WTC11 (cell line): ENCODE measurements at places on chromosomes 6 and 20.
A peak's percentile ranks its signal among the peaks of the same experiment; 100 is the strongest.

- no peak for DNase-seq
Observed at GRCh38 chr20:4303136-4303535, 287.8 kb upstream of the RNF24 start.

GRCh38 chr6:16760516-16761470 lies at the start of gene ATXN1:
Gene ATXN1 (minus strand): TSS chr6:16761460.
- peak; percentile 41 for DNase-seq

GRCh38 chr6:141252828-141253608 lies 879.7 kb upstream of the GJE1 start:
- DNase-seq = no peak

- DNase-seq = no peak
Observed at GRCh38 chr6:70180901-70181599, 121.8 kb downstream of the COL9A1 start.

DNA sequence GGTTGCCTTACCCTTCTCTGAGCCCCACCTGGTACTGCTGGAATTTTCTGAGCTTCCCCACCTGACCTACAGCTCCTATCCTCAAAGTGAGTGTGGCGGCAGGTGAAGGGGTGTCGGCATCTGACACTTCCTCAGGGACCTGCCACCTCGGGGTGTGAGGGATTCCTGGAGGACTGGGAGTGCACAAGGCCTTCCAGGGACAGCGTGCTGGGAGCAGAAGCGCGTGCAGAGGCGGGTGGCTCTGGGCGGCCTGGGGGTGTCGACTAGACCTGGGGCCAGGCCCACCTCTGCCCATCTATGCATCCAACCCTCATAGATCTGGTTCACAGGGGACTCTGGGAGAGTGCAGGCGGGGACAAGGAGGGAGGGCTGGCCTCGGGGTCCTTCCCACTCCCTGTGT lies 7.8 kb downstream of the DLGAP4 start:
- peak; percentile 12 for DNase-seq

DNA sequence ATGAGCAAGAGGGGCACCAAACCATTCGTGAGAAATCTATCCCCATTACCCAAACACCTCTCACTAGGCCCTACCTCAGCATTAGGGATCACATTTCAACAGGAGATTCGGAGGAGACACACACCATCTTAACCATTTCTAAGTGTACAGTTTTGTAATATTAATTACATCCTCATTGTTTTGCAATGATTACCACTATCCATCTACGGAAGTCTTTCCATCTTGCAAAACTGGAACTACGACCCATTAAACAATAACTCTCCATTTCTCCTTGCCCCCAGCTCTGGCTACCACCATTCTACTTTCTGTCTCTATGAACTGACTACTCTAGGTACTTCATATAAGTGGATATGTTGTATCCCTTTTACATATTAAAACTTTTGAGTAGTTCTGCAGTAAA lies 20.1 kb downstream of the ACOT13 start:
- DNase-seq = no peak

DNA sequence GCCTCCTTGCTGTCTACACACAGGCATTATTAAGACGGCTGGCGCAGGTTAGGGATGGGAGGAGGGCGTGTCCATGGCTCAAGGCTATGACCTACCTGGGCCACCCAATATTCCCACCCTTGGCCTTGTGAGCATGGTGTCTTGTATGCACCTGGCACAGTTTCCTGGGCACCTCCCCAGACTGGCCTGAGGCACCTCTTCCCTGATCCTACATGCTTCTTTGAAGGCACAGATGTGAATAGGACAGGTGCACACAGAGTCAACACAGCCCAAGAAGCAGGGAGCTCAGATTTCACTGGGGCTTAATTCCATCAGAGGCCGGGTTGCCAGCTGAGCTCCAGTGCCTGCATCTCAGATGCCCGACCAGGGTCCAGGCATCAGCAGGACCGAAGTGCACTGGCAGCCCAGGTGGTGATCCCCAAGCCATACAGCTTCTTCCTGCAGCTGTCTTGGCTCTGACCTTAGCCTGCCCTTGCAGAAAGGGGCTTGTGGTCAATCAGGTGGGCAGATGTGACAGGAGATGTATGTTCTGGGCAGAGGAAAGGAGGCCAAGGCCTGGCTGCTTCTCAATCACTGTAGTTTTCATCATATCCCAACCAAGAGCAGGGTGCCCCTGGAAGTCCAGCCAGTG lies 287.7 kb downstream of the CLIC5 start:
- DNase-seq = no peak

GRCh38 chr6:120493505-120493904 lies 840.8 kb downstream of the TBC1D32 start:
- no peak for DNase-seq

- no peak for DNase-seq
Observed at GRCh38 chr6:116060572-116061283, at the start of gene FRK. Gene FRK (minus strand): TSS chr6:116060891. CDS start chr6:116060311, 580 bp downstream.

DNA sequence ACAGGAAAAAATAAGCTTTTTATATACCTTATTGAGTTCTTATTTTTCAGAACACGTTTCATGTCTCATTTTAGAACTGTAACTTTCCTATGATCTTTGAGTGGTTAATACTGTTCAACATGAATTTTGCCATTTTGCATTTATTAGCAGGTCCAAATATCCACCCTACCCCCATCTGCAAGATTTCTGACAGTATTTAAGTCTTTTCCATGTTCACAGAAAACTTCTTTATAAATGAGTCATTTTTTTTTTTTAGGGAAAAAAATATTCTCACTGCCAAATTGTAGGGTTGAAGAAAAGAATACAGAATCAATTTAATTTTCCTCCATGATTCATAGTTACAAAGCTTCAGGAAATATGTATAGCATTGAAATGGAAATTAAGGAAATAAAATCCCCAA lies 101.8 kb downstream of the COL21A1 start:
- DNase-seq = no peak

GRCh38 chr6:111468329-111469012 lies 14.5 kb downstream of the REV3L start:
- DNase-seq = no peak

DNA sequence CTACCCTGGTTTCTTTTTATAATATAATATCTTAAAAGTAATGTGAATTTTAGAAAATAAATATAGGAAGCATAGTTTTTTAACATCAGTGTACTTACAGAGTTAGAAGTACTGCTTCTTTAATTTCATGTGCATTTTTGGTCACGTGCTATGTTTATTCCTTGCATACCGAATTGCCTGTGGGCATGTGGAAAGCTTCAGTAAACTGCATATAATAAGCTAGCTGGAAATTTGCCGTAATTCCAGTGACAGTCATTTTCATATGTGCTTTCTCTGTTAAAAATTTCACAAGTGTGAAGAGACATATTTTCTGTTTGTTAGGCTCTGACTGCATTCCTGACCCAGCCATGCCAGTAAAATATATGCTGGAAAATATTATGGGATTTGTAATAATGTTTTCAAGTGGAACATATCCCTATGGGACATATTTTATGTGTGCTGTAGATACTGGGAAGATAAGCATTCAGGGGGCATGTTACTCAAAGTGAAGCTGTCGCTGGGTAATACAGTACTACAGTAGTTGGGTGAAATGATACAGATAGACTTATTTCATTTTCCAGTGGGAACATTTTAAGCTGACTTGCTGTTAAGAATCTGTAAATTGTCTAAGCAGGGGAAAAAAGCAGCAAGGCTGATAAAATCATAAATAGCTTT lies 616.7 kb downstream of the FRK start:
- DNase-seq = no peak

DNA sequence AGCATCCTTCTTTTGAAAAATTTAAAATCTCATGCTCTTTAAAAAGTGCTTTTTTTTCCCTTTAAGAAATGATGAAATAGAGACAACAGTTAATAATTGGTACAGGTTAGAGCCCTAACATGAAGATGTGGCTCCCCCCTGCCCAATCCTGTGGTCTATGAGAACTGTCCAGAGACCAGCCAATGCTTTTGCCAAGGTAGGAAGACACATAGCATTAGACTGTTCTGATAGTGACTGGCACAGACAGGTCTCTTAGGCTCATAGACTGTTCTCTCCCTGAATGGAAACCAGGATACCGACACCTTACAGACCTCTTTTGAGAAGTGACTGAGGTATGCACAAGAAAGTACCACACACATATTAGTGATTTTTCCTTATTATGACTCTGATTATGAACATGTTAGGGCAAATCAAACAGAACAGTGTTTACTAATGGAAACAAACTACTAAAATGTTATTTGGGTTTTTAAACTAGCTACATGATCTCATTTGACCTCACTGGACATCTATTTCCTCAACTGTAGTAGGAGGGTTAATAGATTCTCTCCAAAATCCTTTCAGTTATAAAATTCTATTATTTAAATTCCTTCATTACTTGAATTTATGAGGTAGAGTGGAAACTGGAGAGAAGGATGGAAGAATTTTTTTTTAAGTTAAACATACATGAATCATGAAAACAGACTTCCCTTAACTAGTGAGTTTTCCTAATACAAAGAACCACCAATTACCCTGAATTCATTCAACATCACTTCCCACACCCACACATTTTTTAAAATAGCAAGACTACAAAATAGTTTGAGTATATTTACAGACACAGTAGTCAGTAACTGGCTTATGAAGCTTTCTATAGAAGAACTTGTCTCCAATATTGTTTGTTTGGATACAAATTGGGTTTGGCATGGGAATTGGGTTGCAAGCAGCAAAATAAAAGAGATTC lies 120.4 kb downstream of the OGFRL1 start:
- no peak for DNase-seq

DNA sequence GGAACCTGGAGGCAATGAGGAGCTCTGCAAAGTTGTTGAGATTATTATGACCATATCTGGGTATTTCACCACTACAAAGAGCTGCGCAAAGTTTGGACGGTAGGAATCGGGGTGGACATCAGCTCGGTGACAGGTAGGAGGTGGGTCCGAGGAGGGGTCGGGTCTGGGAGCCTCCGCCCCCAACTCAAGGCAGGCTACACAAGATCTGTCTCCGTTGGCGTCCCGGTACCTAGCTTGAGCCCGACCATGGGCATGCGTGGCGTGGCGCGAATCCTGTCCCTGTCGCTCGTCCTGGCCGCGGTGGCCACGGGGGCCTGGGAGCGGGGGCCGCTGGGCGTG lies 40.2 kb upstream of the ZNFX1 start:
- DNase-seq = no peak

DNA sequence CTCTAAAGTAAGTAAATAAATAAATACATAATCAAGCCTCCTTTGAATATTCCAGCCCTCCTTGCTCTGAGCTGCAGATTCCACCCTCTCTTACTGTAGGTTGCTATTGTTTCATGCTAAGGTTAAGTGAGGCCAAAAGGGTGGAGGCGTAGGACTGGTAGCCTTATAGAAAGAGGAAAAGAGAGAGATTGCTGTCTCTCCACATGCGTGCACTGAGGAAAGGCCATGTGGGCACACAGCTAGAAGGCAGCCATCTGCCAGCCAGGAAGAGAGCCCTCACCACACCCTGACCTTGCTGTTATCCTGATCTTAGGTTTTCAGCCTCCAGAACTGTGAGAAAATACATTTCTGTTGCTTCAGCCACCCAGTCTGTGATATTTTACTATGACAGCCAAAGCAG lies 87.4 kb upstream of the SHLD1 start:
- DNase-seq = no peak

DNA sequence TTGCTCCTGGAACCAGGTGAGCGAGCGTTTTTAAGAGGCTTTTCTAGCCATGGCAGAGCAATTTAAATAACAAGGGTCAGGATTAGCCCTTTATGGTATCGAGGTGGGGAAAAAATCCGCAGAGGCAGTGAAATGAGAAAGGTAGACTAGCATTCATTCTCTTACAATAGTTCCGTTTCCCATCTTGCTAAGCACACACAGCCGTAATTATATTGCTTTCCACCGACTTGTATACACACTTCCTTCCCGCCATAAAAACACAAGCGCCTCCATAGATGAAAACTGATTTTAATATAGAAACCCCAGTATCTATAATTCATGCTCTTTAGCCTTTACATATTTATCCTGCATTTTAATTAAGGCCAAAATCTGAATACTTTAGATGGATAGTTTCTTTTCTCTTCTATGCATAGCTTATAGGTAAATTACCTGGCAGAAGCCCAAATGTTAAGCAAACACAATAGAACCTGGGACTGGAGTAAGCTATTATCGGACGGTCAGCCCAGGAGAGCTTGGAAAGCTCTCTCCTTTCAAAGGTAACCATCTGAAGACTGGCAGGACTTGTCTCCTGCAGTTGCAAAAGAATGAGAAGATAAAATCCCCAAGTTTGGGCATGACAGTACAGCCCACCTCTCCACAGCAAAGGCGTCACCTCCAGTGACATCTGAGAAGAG lies 90.9 kb upstream of the MC3R start:
- DNase-seq = no peak

DNA sequence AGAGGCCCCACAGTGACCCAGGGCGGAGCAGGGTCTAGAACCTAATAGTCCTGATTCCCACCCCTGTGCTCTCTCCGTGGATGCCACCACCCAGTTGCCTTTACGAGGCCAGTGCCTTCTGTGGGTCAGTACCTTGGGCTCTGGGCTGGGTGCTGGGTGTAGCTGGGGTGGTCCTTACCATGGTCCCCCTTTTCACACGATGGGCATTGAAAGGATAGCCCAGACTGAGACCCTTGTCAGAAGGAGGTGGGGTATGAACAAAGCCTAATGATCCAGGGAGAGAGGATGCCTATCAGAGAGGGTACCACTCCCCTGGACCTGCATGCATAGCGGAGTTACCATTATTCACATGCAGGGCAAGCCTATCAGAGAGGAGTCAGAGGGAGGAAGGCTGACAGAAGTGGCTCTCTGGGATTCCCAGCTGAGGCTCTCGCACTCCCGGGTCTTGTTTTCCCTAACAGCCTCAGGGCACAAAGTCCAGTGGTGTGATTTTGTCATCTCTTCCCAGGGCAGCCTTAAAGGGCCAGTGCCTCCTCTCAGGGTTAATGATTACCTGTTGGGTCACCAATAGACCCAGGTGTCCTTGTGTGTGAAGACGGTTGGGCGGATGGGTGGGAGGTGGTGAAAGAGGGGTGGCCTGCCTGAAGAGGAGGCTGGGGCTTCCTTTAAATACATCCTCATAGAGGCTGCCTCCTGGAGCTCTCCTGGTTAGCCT lies 36.2 kb downstream of the VEGFA start:
- no peak for DNase-seq

DNA sequence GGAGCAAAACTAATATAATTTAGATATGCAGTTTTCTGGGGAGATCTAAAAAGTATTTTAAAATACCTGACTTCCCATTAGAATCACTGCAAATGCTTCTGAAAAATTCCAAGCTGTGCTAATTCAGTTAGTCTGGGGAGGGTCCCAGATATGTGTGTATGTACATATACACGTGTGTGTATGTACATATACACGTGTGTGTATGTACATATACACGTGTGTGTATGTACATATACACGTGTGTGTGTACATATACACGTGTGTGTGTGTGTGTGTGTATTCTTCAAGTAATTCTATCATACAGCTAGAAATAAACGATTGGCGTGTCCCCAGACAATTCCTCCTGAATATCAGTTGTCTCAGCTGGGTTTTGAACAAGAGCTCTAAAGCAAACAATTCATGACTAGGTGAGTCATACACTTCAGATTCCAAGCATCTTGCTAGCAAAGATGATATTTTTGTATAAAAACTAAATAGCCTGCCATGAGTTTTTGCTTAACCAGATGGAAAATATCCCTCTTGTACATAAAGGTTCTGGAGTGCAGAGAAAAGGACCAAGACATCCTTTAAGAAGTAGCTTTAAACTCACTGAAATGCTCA lies 58.2 kb downstream of the SPACA1 start:
- DNase-seq = no peak
